ENCODE measurements at places on chromosomes 3 and 15. TPM values are rescaled to one million over a fixed set of nuclear protein-coding genes. Genes with fewer than 3 reads are reported as not detected.
A peak's percentile ranks its signal among the peaks of the same experiment; 100 is the strongest.

DNA sequence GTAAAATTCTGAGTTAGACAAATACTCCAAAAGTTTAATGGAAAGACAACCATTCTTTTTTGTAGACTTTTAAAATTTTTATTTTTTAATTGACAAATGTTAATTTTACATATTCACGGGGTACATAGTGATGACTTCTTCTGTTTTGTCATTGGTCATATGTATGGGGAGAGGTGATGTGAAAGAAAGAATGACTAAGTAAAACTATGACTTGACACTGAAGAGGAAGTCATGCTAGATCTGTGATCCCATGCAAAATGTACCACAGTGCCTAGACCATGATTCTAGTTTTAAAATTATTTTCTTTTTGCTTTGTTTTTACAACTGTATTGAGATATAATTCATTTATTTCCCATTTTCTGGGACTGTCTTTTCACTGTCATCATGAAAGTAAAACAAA is 281.6 kb downstream of the MBNL1 start:
- no peak for DNase-seq
- H3K4me3 ChIP-seq = no peak overlapping the region
- no peaks in the 10 kb centered on the region for H3K36me3 ChIP-seq
- H3K27me3 ChIP-seq = no peaks in the 10 kb centered on the region

DNA sequence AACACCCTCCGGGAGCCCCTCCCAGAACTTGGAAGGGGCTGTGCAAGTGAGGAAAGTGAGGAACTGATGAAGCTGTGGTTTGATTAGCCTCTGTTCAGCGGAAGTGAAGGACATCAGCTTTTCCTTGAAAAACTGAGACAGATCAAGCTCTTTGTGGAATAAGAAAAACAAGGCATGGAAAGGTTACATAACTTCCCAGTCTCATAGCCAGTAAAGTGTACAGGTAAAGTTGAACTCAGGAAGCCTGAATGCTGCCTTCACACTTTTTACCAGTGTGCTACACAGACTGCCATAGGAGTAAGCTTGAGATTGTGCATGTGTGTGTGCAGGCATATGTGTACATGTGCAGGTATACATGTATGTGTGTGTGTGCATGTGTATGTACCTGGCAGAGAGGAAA is 293.2 kb downstream of the FGF12 start:
- no peak overlapping the region for H3K4me3 ChIP-seq
- H3K36me3 ChIP-seq = no peaks in the 10 kb centered on the region
- no peaks in the 10 kb centered on the region for H3K4me1 ChIP-seq
- DNase-seq = no peak
- no peaks in the 10 kb centered on the region for H3K27me3 ChIP-seq

- H3K4me1 ChIP-seq = no peaks in the 10 kb centered on the region
- no peak overlapping the region for H3K4me3 ChIP-seq
- DNase-seq = no peak
- no peak overlapping the region for H3K27ac ChIP-seq
- no peaks in the 10 kb centered on the region for H3K27me3 ChIP-seq
Measured at GRCh38 chr3:197183582-197183981, 114.8 kb downstream of the DLG1 start.

DNA sequence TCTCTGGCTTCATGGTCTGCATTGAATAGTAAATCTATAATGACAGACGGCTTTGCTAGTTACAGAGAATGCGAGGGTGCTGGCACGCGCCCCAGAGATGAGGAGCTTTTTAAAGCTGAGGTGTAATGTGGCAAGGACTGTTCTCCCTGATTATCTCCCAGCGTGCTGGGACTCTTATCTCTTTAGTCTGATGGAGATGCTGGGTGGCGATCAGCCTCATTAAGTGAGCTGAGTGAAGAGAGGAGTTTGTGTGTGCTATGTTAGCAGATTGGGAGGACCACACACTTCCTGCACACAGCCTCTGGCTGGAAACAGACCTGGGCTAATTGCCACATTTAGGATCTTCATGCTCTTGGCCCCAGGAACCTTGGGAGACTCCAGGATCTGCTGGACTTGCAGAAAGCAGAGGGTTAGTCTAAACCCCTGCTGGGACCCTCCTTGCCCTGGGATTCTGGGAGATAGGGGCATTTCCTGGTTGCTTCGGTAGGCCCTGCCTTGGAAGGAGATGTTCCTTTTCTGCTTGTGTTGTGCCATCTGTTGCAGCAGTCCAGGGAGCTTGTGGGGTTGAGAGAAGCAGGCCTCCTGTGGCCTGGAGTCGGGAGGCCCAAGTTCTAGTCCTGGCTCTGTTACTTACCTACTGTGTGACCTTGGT is 15.0 kb downstream of the PDIA5 start:
- DNase-seq = peak; percentile 85
- no peaks in the 10 kb centered on the region for H3K36me3 ChIP-seq
- peaks cover 54% of the 10 kb centered on the region for H3K4me1 ChIP-seq
- no peak overlapping the region for H3K4me3 ChIP-seq

GRCh38 chr3:9503283-9503682 is 50.3 kb downstream of the LHFPL4 start:
- no peak overlapping the region for H3K4me3 ChIP-seq
- peaks cover 10% of the 10 kb centered on the region for H3K4me1 ChIP-seq
- H3K27ac ChIP-seq = no peak overlapping the region
- no peaks in the 10 kb centered on the region for H3K36me3 ChIP-seq

GRCh38 chr3:152210697-152211096 is 58.0 kb upstream of the MBNL1 start:
- H3K27me3 ChIP-seq = no peaks in the 10 kb centered on the region
- no peak overlapping the region for H3K27ac ChIP-seq
- H3K4me3 ChIP-seq = no peak overlapping the region
- no peaks in the 10 kb centered on the region for H3K36me3 ChIP-seq

DNA sequence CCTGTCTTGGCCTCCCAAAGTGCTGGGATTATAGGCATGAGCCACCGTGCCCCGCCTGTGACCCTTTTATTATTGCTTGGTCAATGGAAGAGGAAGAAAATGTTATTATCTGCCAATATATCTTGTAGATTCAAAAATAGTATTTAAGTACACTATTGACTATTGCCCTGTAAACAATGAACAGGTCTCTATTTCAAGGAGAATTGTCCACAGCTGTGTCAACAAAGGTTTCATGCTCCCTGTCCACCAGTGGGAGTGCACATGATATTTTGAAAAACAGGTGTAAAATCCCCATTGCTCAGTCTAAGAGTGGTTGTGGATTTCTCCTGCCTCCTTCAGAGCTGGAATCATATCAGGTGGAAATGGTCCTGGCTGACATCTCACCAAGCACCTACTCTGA is 36.5 kb upstream of the IGF1R start:
- H3K36me3 ChIP-seq = no peaks in the 10 kb centered on the region
- no peak for DNase-seq
- H3K27me3 ChIP-seq = peaks cover 7% of the 10 kb centered on the region
- H3K27ac ChIP-seq = no peak overlapping the region
- H3K4me1 ChIP-seq = no peaks in the 10 kb centered on the region
- no peak overlapping the region for H3K4me3 ChIP-seq

DNA sequence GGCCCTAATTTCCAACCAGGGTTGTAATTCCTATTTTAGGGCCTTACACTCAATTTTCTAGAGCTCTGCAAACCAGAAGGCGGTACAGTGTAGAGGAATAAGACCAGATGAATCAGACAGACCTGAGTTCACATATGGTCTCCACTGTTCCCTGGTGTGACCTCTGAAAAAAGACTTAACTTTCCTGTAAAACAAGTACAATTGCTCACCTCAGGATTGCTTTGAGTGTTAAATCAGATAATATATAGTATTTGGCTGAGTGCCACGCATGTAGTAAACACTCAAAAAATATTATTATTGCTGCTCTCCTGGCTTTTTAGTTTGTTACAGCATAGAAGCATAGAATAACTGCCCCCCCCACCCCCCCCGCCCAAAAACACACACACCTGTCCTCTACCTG is 51.0 kb upstream of the STT3B start:
- no peak overlapping the region for H3K27ac ChIP-seq
- no peaks in the 10 kb centered on the region for H3K36me3 ChIP-seq
- H3K4me3 ChIP-seq = no peak overlapping the region
- H3K27me3 ChIP-seq = no peaks in the 10 kb centered on the region
- no peak for DNase-seq

GRCh38 chr3:140505213-140505612 is 172.7 kb upstream of the TRIM42 start:
- no peaks in the 10 kb centered on the region for H3K4me1 ChIP-seq
- H3K36me3 ChIP-seq = no peaks in the 10 kb centered on the region
- no peak overlapping the region for H3K4me3 ChIP-seq
- H3K27me3 ChIP-seq = no peaks in the 10 kb centered on the region
- no peak for DNase-seq
- H3K27ac ChIP-seq = no peak overlapping the region

DNA sequence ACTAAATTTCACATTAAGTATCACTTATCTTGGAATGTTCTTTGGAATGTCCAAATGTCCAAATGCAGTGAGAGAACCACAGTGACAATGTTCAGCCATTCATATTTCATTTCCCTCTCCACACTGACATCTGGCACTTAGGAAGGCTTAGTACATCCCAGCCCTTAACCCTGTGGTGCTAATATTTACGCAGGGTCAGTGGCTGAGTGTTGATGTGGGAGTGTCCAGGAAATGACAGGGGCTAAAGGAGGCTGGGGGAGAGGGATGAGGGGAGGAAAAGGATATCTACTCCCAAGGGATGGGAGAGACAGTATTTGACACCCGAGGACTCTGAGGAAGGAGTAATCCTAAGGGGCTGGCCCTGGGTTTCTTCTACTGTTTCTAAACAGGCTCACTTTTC is 14.1 kb upstream of the CCR4 start:
- DNase-seq = no peak
- H3K4me1 ChIP-seq = no peaks in the 10 kb centered on the region
- no peak overlapping the region for H3K27ac ChIP-seq

GRCh38 chr3:177824190-177824786 is 627.0 kb upstream of the TBL1XR1 start:
- peak; percentile 92 for DNase-seq
- no peak overlapping the region for H3K4me3 ChIP-seq
- H3K27me3 ChIP-seq = no peaks in the 10 kb centered on the region

- H3K36me3 ChIP-seq = no peaks in the 10 kb centered on the region
- no peak for DNase-seq
- no peak overlapping the region for H3K27ac ChIP-seq
- H3K4me3 ChIP-seq = no peak overlapping the region
Measured at GRCh38 chr3:146374146-146374545, 95.2 kb downstream of the PLSCR2 start.

GRCh38 chr3:152841131-152841530 is 6.2 kb downstream of the P2RY1 start:
- H3K36me3 ChIP-seq = no peaks in the 10 kb centered on the region
- DNase-seq = no peak
- no peaks in the 10 kb centered on the region for H3K4me1 ChIP-seq
- H3K27ac ChIP-seq = no peak overlapping the region
- H3K27me3 ChIP-seq = no peaks in the 10 kb centered on the region
- H3K4me3 ChIP-seq = no peak overlapping the region

GRCh38 chr15:77538027-77538451 is 94.7 kb downstream of the LINGO1 start:
- DNase-seq = no peak
- H3K27ac ChIP-seq = no peak overlapping the region
- H3K4me1 ChIP-seq = peaks cover 3% of the 10 kb centered on the region
- no peak overlapping the region for H3K4me3 ChIP-seq
- no peaks in the 10 kb centered on the region for H3K36me3 ChIP-seq
- H3K27me3 ChIP-seq = no peaks in the 10 kb centered on the region

DNA sequence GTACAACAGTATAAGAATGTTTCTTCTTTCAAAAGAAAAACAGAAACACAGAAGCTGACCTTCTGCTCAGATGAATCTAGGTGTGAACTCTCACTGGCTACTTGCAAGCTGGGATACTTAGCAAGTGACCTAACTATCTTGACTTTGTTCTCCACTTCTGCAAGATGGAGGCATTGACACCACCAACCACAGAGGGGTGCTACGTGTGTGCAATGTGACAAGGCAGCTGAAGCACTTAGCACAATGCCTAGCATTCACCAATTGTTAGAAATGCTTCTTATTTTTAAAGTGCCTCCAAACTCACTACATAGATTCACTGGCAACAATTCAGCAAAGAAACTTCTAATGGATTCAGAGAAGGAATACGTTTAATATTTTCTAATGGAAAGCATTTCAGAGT is 331.4 kb upstream of the WNT5A start:
- H3K27ac ChIP-seq = no peak overlapping the region
- no peak overlapping the region for H3K4me3 ChIP-seq
- no peaks in the 10 kb centered on the region for H3K4me1 ChIP-seq
- no peaks in the 10 kb centered on the region for H3K36me3 ChIP-seq
- H3K27me3 ChIP-seq = no peaks in the 10 kb centered on the region
- no peak for DNase-seq

DNA sequence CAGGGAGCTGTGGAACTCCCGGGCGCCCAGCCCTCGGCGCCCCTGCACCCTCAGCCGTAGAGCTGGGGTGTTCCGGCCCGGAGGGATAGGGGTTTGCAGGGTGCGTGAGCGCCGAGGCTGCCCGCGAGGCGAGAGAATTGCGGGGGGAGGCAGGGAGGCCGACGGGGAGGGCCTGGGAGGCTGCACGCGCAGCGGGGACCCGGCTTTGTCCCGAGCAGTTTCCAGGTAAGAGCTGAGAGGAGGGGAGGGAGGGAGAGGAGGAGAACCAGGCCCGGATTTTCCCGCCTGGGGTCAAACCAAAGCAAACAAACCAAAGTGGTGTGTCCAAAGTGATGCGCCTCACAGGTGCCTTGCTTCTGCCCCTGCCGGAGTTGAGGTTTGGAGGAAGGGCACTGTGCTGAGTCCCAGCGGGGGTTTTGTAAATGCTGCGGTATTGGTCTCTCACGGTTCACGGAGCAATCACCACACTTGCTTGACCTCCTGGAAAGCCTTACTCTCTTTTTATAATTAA is 146.4 kb downstream of the TJP1 start:
- H3K4me3 ChIP-seq = no peak overlapping the region
- H3K27me3 ChIP-seq = no peaks in the 10 kb centered on the region
- no peak for DNase-seq
- no peaks in the 10 kb centered on the region for H3K4me1 ChIP-seq

DNA sequence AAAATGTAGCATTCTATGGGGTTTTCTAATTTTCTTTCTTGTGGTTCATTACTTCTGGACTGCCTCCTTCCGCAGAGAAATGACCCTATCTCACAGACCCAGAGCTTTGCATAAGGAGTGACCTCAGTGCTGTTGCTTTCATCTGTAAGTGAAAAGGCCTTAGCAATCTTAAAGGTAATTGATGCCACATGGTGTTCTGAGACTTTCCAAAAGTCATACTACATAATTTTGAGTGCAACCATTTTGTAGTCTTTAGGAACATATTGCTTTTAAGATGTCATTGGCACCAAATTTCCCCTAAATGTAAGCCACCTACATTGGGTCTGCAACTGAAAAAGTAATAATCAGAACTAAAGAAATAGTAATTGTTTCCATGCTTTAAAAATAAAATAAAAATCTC is 9.2 kb upstream of the HHLA2 start:
- no peaks in the 10 kb centered on the region for H3K27me3 ChIP-seq
- no peak overlapping the region for H3K27ac ChIP-seq
- H3K4me1 ChIP-seq = no peaks in the 10 kb centered on the region
- DNase-seq = no peak
- H3K36me3 ChIP-seq = no peaks in the 10 kb centered on the region

- H3K27ac ChIP-seq = no peak overlapping the region
- H3K4me3 ChIP-seq = no peak overlapping the region
- no peaks in the 10 kb centered on the region for H3K36me3 ChIP-seq
Measured at GRCh38 chr3:134064081-134064480, 34.4 kb upstream of the SLCO2A1 start.

The CACNA2D3 gene
- total RNA-seq = 1.4 TPM

The IL20RB gene
- 0.25 TPM for total RNA-seq
